Suppressor macrophage treated with lipopolysaccharide for 1 hour (primary cell): ENCODE measurements at places on chromosomes 11 and 22.

DNA sequence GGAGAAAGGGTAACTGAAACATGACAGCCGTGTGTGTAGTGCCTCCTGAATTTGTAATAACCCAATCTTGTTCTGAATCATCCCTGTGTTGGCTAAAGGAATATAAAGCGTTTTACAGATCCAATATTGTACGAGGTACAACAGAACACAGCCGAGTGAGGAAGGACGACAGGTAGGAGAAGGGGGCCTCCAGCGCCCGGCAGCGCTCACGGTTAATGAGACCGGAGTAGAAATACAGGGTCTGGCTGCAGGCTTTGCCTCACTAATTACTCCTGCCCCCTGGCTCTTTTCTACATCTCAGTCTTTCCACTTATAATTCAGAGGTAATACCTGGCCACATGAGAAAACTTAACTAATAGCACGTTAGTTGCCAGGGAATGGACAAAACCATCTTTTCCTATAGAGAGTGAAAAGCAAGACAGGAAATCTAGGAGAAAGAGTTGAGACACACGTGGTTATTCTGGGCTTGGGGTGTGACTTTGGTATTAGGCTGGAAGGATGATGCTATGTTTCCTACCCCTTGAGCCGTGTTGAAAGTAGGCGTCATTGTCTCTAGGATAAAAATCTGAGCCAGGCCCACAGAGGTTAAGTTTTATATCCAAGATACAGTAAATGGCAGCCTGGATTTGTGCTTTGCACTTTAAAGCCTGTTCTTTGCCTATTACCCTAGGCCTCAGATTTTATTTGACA lies 54.1 kb downstream of the GRIK4 start:
- no peak for DNase-seq

DNA sequence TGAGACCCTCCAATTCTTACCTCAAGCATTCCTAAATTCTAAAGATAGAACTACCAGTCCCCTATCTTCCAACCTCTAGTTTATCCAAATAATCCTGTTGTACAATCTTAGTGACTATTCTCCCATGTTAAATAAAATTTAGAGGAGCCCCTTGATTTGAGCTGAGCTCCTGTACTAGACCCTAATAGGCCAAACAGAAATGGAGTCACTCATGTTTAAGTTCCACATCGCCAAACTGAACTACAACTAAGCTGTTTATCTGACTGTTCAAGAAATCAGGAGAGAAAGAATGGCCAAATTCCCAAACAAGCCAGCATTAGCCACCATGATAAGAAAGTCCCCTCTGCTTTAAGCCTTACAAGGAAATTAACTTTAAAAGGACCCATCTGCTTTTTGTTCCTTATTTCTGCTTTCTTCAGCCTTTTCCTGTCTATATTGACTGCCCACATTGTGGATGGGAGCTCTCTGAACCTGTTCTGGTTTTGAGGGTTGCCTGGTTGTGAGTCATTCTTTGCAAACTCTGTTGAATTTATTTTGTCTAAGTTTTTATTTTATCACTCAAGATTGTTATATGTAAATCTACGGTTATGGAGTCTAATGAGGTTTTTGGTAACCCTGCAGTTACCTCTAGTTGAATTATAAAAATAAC lies 90.4 kb downstream of the TTC28 start:
- DNase-seq = peak; percentile 29

GRCh38 chr22:40325315-40325714 lies 21.0 kb upstream of the ADSL start:
- no peak for DNase-seq

- no peak for DNase-seq
Measured at GRCh38 chr11:76119779-76120178, 86.5 kb downstream of the WNT11 start.

DNA sequence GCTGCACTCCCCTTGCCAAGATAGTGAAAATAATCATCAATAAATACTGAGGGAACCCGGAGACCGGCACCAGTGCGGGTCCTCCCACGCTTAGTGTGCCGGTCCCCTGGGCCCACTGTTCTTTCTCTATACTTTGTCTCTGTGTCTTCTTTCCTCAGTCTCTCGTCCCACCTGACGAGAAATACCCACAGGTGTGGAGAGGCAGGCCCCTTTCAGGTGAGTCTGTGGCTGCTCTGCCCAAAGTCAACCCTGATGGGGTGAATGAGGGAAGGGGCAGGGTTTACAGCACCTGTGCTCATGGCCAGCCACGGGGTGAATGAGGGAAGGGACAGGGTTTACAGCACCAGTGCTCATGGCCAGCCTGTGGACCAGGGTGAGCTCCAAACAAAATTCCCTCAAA lies 4.7 kb downstream of the BET1L start:
- DNase-seq = no peak

GRCh38 chr11:123640677-123641494 lies 13.5 kb downstream of the SCN3B start:
- peak; percentile 52 for DNase-seq

DNA sequence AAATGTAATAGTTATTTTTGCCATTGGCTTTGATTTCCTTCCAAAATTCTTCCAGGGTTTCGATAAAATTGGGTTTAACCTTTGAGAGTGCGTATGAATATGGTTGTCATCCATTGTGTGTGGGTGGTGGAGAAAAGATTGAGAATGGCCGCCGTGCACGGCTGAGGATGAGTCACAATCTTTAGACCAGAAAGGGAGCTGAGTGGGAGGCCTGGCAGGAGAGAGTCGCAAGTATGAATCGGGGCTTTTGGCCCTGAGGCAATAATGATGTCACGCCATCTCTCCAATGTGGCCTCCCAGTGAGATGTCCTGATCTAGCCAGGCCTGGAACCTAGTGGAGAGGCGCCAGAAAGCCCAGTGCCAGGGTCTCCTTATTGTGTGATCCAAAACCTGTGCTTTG lies 33.1 kb upstream of the SMPD1 start:
- peak; percentile 93 for DNase-seq

DNA sequence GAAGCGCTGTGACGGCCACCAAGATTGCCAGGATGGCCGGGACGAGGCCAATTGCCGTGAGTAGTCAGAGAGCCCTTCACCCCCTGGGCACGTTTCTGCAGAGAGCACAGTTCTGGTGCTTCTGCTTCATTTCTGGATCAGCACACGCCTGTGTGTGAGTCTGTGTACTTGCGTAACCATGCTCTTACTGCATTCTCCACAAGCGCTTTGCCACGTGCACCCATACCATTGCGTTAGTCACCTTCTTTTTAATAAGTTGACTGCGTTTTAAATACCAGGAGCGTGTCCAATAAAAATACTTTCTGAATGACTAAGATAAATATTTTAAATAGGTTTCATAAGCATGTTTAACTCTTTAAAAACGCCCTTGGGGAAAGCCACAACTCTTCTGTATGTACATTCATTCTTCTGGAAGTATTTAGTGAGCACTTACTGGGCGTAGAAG lies 143.0 kb upstream of the SORL1-AS1 start:
- DNase-seq = peak; percentile 43

DNA sequence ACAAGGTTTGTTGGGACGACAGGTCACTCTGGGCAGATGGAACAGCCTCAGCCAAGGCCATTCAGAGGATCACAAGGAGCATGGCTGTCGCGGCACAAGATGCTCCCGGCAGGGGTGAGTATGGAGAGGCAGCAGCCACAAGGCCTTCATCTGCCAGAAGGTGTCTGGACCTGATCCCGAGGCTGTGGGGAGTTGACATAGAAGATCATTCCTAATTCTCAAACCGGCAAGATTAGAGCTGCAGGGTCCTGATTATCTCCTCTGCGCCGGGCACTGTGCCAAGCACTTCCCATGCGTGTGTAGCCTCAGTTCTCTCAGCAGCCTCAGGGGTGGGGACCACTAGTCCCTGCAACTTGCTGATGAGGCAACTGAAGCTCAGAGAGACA lies 32.3 kb upstream of the RFPL3 start:
- no peak for DNase-seq

GRCh38 chr11:100681064-100681502 lies 6.0 kb upstream of the ARHGAP42 start:
- DNase-seq = peak; percentile 57

DNA sequence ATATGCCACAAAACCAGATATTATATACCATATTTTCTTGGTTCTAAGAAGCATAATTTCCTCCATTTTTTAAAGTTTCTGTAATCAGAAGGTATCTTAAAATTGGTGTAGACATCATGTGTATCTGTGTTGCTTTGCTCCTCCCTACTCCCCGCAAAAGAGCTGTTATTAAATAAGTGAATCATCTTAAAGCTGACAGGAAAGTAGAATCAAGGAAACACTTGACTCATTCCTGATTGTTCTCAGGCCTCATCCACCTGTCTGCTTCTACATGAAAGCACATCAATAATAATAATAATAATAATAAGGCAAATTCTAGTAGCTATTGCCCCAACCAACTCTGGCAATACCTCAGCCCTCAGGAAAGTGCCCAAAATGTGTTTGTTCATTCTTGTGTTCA lies 26.2 kb upstream of the GUCY1A2 start:
- DNase-seq = no peak

DNA sequence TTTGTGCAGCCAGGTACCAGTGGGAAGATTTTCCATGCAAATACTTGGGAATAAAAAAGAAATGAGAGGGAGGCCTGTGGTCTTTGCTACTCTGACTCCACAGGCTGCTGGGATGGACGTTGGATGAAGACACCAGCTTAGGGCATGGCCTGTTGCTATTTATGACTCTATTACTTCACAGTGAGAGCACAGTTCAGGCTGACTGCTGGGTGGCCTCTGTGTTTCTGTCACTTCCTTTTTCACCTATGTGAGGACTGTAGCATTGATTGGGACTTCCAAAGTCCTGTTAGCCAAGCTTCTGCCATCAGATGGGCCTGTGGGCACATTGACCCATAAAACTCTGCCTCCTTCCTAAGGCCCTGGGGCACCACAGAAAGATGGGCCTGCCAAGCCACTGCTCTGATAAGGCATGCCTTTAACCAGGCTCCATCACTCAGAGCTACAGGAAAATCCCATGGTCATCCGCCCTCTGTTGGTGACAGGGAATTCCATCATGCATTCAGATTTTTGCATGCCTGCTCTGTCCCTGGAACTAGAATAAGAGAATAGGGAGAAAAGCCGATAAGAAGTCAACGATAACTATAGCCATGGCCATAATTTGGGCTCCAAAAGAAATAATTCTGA lies 64.6 kb downstream of the KCNJ1 start:
- peak; percentile 48 for DNase-seq

DNA sequence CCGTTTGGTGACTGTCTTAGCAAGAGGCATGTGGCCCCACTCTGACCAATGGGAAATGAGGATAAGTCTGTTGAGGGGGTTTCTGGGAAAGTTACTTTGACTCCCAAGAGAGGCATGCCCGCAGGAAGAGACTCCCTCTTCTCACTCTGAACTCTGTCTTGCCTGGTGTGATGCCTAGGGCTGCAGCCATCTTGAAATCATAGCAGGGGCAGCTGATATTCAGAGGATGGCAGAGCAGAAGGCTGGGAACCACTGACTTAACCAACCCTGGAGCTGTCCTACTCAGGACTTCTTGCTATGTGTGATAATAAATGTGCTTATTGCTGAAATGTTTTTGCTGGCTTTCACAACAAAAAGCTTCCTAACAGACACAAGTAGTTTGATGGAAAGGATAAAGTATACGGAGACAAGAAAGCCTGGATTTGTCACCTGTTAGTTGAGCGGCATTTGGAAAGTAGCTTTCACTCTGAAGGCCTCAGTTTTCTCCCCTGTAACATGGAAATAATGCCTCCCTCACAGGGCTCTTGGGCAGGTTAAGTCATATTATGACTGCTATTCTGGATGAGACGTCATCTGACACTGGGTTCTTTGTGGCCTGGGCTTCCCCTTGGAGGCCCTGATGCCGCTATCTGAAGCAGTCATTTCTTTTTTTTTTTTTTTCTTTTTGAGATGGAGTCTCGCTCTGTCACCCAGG lies 128.5 kb downstream of the CEP164 start:
- DNase-seq = peak; percentile 22

DNA sequence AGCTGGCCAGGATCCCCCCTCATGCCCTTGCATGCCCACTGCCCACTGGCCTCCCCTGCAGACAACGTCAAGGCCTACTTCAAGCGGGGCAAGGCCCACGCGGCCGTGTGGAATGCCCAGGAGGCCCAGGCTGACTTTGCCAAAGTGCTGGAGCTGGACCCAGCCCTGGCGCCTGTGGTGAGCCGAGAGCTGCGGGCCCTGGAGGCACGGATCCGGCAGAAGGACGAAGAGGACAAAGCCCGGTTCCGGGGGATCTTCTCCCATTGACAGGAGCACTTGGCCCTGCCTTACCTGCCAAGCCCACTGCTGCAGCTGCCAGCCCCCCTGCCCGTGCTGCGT lies 7.9 kb downstream of the AIP start:
- no peak for DNase-seq

DNA sequence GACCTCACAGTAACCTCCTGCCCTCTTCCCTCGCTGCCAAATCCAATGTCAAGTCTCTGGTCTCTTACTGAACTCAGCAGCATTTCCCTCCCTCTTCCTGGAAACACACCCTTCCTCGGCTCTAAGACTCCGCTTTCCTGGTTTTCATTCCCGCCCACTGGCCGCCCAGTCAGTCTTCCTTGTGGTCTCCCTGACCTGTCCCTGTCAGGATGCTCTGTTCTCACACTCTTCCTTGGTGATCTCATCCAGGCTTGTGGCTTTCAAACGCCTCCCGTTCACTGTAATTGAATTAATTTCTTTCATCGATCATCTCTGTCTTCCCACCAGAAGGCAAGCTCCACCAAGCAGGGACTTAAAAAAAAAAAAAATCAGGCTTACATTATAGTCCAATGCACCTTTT lies 33.5 kb downstream of the MYO18B start:
- no peak for DNase-seq

DNA sequence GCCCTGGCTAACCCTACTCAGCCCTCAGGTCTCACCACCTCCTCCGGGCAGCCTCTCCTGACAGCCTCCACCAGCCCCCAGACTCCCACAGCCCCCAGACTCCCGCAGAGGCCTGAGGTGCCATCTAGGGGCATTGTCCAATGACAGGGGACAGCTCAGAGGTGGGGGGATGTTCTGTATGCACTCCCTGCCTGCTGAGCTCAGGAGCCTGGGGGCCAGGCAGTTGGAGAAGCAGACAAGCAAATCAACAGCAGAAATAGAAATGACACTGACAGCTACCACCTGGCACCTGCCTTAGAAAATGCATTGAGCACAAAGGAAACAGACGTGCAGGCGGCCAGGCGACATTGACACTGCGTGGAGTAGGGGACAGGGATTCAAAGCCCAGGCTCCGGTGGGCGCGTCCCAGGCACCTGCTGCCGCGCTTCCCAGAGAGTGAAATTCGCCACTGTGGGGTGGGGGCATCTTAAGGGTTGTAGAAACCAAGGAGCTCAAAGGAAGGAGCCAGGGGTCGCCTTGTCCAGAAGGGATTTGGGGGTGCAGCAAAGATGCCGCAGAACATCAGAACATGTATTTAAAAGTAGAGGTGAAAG lies 22.5 kb upstream of the WNT7B start:
- DNase-seq = no peak

GRCh38 chr22:25051983-25052710 lies 99.6 kb downstream of the KIAA1671 start:
- no peak for DNase-seq

- DNase-seq = no peak
Measured at GRCh38 chr11:86719781-86720463, 47.5 kb upstream of the ME3 start.

DNA sequence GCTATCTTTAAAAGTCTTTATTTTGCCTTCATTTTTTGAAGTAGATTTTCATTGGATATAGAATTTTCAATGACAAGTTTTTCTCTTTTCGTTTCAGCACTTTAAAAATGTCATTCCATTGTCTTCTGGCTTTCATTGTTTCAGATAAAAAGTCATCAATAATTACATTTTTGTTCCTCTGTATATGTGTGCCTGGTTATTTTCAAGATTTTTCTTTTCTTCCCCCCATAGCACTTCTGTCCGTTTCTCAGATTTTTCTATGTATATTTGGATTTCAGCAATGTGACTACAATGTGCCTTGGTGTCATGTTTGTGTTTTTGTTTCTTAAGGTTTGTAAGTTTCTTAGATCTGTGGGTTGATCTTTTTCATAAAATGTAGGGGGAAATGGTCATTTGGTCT lies 66.3 kb upstream of the HSD17B12 start:
- DNase-seq = no peak
